Right ventricle myocardium superior (tissue), 1 donor: ENCODE measurements at places on chromosomes 5 and 9.

- no peak for DNase-seq
Measured at GRCh38 chr5:83636156-83636555, 84.5 kb downstream of the HAPLN1 start.

DNA sequence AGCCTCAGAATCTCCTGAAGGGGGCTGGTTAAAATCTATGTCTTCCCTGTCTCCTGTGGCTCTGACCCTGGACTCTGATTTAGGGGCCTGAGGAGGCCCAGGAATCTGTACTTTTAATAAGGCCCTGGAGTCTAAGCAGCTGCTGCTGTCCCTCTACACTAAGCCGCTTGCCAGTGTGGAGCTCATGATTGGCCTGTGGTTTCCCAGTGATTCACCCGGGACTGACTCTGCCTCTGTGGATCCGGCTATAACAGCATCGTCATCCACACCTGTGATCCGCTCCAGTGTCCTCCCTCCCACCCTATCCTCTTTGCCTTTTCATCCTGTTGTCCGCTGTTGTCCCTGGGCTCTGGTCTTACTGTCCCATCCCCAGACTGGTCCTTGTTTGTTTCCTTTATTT is 3.7 kb downstream of the SLC31A2 start:
- no peak for DNase-seq

DNA sequence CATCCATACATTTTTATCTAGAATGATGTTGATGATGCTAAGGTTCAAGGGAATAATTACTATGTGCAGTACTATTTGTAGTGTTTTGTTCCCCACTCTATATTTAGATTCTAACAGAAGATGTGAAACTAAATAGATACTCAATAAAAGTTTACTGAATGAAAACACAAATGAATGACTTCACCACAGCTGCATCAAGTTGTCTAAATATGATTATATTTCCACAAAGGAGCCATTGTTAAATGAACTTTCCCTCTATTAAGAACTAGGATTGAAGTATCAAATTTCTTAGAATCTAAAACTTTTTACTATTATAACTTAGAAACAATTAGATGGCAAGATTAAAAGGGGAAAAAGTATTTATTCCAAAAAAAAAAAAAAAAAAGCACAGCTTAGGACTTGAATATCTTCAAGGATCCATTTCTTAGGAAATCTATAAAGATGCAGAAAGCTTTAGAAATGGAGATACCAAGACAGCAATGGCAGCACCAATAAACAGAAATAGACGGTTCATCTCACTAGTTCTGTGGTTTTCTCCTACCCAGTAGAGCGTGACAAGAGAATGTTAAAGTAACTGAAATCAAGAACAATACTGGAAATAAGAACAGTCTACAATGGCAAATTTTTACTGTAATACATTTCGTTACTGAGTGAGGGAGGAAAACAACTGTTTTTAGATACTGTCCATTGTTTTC is 347.6 kb downstream of the EBF1 start:
- DNase-seq: no peak

GRCh38 chr9:129938291-129938979 is 103.2 kb downstream of the USP20 start:
- no peak for DNase-seq

DNA sequence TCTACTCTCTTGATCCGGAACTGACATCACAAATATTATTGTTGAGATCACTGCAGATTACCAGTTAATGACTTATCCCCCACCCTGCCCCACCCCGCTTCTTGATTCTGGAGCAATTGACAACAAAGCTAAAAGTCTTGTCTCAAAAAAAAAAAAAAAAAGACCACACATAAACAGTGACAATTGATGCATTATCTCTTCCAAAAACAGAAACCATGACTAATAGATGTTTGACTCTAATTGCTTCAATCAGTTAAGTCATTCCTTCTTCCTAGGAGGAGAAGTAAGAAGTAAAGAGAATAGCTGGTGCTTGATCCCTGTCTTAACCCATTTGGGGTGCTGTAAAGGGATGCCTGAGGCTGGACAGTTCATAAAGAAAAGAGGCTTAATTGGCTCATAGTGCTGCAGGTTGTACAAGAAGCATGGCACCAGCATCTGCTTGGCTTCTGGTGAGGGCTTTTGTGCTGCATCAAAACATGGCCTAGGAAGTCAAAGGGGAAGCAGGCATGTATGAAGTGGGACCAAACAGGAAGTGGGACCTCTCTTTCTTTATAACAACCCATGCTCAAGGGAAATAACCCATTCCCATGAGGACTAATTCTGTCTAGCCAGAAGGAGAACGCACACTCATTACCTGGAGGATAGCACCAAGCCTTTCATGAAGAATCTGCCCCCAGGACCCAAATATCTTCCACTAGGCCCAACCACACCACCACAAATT is 158.7 kb downstream of the TMEM167A start:
- no peak for DNase-seq

DNA sequence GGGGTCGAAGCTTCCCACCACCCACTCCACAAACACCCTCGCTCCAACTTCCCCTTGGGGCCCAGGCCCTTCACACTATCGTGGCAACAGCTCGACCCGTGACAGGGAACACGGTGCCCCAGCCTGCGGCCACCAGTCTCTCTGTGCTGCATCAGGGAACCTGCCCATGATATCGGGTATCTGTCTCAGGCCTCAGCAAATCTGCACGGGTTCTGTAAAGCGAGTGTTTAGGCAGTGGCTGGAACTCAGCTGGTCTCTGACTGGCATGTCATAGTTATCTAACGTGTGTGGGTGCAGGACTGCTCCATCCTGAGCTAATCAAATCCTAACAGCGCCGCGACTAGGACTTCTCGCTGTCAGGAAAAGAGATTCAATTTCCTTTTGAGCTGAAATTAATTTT is 42.9 kb downstream of the DBH start:
- peak; percentile 27 for DNase-seq

DNA sequence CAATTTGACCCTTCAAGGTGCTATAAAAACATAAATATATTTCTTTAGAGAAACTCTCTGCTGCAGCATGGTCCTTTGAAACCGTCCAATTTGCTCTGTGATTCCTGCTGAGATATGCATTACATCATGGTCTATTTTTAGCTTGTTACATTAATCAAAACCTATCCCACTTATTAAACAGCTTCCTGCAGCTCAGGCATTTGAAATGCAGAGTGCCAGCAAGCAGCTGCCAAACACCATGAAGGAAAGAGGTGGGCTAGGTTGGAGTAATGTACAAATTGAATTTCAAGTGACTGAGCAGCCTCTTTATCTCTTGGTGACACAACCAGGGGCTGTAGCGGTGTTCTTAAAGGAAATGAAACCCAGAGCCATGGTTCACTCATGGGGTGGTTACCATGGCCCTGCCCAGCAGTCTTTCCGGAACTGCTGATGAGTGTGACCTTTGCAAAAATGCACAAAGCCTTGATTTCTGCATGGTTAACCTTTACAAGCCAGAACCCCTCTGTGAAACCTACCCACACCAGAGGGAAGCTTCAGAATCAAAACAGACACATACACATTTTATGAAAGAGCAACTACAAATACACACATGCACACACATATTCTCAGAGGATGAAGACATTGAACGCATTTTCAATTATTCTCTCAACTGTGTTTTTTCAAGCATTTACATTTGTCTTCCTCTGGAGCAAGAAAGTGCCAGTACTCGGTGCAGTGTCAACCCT is 155.8 kb upstream of the ZNF608 start:
- DNase-seq: no peak

DNA sequence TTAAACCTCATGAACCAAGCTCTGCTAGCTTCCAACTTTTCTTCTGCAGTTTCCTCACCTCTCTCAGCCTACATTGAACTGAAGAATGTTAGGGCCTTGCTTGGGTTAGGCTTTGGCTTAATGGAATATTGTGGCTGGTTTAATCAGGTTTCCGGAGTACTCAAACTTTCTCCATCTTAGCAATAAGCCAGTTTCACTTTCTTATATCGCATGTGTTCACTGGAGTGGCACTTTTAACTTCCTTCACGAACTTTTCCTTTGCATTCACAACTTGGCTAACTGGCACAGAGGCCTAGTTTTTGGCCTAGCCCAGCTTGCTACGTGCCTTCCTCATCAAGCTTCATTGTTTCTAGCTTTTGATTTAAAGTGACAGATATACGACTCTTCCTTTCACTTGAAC is 81.0 kb upstream of the MAST4 start:
- DNase-seq: no peak

- DNase-seq: no peak
Measured at GRCh38 chr5:83924891-83925290, 204.2 kb upstream of the HAPLN1 start.

- no peak for DNase-seq
Measured at GRCh38 chr5:584846-585245, 27.3 kb upstream of the CEP72 start.

- DNase-seq: no peak
Measured at GRCh38 chr9:77592476-77592875, 55.6 kb downstream of the GNA14 start.

GRCh38 chr5:88888291-88888690 is 5.3 kb upstream of the MEF2C start:
- no peak for DNase-seq

DNA sequence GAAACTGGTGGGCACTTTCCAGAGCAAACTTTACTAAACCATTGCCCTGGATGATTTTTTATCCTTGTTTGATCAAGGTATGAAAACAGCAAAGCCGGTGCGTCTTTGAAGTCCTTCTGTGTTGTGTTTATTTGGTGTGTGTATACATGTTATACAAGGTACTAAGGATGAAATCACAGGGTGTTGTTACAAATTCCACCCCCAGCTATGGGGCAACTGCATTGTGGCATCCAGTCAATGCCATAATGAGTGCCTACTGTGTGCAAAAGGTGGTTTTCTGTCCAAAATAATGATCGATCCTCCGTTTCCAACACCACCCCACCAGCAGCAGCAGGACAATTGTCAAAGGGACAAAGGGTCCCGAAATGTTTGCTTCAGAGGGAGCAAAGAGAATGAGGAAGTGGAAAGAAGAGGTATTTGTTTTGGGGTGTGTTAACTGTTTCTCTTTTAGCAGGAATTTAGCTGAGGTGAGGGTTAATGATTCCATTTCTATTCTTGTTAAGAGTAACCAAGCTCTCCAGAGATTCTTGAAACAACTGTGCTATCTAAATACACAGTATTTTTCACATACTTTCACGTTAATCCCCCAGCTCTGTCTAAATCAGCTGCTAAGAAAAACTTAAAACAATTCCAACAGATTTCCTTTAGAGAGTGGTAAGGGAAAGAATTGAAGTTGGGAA is 568.7 kb upstream of the KLF4 start:
- DNase-seq: no peak

DNA sequence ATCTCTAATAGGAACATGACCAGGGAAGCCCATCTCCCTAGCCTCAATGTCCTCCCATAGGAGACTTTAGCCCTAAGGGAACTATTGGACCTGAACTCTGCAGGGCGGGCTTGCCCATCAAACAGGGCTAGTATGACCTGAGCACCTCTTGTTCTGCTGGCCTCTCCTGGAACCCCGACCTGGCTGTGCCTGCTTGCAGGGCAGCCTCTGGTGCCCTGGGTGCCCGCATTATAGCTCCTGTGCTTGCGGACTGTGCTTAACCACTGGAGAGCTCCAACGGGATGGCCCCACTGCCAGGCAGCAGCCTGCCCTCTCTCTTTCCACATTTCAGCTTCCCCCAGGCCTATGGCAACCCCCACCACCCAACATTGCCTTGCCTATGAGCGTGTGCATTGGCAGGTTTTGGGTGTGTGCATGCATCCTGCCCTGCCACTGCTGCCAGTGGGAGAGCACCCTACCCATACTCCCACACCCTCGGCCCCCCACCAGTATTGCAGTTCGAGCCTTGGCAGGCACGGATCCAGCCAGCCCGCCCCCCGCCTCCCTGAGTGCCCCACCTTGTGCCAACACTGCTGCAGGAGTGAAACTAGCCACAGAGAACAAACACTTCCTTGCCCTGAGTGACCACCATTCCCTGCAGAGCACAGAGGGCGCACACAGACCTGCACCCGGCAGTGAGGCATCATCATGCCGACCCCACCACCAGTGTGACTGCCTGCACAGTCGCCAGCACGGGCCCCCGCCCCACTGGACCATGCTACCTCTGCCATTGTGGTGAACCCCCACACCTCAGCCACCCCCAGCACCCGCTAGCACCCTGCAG is 1123.8 kb upstream of the CDH6 start:
- DNase-seq: peak; percentile 17

DNA sequence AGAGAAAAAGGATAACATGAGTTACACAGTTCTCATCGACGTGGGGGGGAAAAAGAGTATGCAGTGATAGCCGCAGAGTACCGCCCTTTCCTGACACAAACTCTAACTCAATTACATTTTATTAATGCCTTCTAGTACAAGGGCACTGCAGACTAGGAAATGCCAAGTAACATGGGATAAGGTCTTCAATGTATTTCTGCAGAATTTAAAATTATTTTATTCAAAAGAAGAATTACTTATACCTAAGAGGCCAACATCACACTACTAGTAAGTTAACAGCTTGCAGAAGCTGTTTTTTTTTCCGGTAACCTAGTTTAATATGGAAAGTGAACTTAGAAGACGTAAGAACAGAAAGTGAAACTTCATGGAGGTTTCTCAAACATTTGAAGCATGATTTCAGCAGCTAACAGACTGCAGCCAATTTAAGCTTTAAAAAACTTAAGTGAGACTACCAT is 3.9 kb downstream of the SETX start:
- DNase-seq: no peak

GRCh38 chr9:9752722-9753121 is 860.1 kb downstream of the PTPRD start:
- no peak for DNase-seq

- DNase-seq: no peak
Measured at GRCh38 chr9:78325846-78326360, 29.0 kb downstream of the PSAT1 start.

DNA sequence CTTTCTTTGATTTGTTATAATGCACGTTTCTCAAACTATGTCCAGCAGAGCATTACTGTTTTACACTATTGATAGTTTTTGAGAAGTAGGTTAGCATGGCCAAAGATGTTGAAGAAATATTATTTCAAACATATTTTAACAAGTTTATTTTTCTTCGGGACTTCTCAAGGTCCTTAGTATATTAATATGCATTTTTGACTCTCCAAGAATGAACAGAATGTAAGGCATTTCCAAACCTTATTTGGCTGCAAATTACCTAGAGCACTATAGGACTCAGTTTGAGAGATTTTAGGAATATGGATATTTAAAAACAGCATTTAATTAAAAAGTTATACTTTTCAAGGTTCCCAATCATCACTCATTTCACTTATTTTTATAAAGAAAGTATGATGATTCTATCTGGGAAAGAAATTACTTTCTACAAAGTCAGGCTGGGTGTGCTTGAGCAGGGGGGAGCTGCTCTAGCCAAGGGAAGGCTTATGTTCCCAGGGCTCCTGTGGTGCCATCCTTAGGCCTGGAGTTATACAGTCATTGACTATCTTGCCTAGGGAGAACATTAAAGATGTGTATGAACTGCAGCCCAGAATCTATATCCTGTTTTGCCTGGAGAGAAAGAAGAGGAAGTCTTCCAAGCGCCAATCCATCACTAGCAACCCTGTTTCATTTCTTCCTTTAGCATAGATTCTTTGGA is 27.6 kb upstream of the NREP start:
- no peak for DNase-seq

GRCh38 chr5:158925314-158925713 is 174.4 kb downstream of the EBF1 start:
- no peak for DNase-seq

- no peak for DNase-seq
Measured at GRCh38 chr5:1294835-1295649, at the start of gene TERT. TERT (minus strand) TSS chr5:1295068; CDS start chr5:1294989, 79 bp downstream.
